ENCODE measurements at places on chromosomes 16 and 17.

- no peak overlapping the region for H3K4me3 ChIP-seq
- no peak for DNase-seq
- H3K27me3 ChIP-seq = peaks cover 6% of the 10 kb centered on the region
- H3K36me3 ChIP-seq = no peaks in the 10 kb centered on the region
Observed at GRCh38 chr17:41211845-41212466, 14.5 kb upstream of the KRTAP9-2 start.

- H3K36me3 ChIP-seq = peaks cover 96% of the 10 kb centered on the region
- no peak overlapping the region for H3K4me3 ChIP-seq
- H3K4me1 ChIP-seq = peaks cover 47% of the 10 kb centered on the region
- DNase-seq = no peak
- no peak overlapping the region for H3K27ac ChIP-seq
Observed at GRCh38 chr17:75241143-75241430, 20.3 kb downstream of the GGA3 start.

- H3K4me3 ChIP-seq = no peak overlapping the region
- DNase-seq = peak; percentile 56
- no peaks in the 10 kb centered on the region for H3K36me3 ChIP-seq
- peaks cover 2% of the 10 kb centered on the region for H3K27me3 ChIP-seq
- H3K27ac ChIP-seq = no peak overlapping the region
- H3K4me1 ChIP-seq = peaks cover 25% of the 10 kb centered on the region
Observed at GRCh38 chr17:50816771-50817751, 18.3 kb upstream of the WFIKKN2 start.

DNA sequence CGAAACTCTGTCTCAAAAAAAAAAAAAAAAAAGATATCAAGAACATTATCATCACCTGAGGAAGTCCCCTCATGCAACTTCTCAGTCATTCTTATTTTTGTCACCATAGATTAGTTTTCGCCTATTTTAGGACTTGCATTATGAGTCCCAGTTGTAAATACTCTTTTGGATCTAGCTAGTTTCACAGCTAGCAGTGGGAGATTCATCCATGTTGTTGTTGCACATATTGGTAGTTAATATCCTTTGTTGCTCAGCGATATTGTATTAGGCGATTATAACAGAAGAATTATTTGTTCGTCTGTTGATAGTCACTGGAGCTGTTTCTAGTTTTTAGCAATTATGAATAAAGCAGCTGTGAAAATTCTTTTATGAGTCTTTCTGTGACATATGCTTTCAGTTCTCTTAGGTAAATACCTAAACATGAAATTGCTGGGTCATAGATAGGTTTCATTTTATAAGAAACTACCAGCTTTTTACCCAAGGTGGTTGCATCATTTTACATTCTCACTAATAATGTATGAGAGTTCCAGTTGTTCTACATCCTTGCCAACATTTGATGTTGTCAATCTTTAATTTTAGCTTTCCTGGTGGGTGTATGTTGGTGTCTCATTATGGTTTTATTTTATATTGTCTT is 40.7 kb upstream of the MAP3K14 start:
- H3K36me3 ChIP-seq = no peaks in the 10 kb centered on the region
- no peak overlapping the region for H3K27ac ChIP-seq
- no peak for DNase-seq
- H3K4me1 ChIP-seq = peaks cover 5% of the 10 kb centered on the region
- no peaks in the 10 kb centered on the region for H3K27me3 ChIP-seq

- no peaks in the 10 kb centered on the region for H3K4me1 ChIP-seq
- no peaks in the 10 kb centered on the region for H3K27me3 ChIP-seq
- H3K27ac ChIP-seq = no peak overlapping the region
- no peaks in the 10 kb centered on the region for H3K36me3 ChIP-seq
- H3K4me3 ChIP-seq = no peak overlapping the region
Observed at GRCh38 chr16:54140057-54140787, 146.4 kb downstream of the IRX3 start.

All from natural killer cell (primary cell).